ENCODE measurements at places on chromosomes 5 and 9.

- DNase-seq: no peak
Observed at GRCh38 chr5:104659497-104659896, 1096.9 kb upstream of the NUDT12 start.

GRCh38 chr5:176889321-176890280 lies 9.5 kb downstream of the HK3 start:
- no peak for DNase-seq

DNA sequence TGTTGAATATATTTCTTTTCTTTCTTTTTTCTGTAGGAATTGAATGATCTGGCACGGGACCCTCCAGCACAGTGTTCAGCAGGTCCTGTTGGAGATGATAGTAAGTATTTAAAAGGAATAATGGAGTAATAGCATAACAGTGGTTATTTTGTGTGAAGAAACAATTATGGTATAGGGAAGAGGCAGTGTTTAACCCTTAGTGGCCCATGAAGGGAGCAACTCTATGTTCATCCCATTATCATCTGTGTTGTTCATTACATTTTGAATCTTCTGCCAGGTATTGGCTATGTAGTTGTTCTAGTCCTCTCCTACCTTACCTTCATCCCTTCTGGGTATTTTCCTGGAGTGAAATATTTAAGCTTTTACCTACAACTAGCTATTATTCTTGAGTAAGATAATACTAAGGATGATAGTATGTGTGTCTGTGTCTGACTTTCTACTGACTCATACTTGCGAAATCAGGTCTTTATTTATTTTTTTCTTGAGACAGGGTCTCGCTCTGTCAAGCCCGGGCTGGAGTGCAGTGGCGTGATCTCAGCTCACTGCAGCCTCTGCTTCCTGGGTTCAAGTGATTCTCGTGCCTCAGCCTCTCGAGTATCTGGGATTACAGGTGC lies 39.3 kb downstream of the UBE2D2 start:
- DNase-seq: no peak

- DNase-seq: no peak
Observed at GRCh38 chr5:80189201-80189600, 66.6 kb downstream of the SERINC5 start.

DNA sequence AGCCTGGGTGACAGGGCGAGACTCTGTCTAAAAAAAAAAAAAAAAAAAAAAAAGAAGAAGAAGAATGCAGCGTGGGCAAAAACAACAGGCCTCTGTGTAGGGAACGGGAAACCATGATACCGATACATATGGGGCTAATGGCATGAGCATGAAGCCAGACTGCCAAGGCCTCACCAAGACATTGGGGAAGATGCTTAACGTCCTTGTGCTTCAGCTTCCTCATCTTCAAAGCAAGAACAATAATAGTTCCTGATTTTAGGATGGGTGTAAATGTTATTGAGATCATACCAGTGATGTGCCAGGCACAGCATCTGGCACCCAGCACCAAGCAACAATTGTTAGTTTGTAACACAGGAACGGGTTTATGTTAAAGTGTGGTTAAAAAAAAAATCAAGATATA lies 51.4 kb downstream of the NEURL1B start:
- no peak for DNase-seq

DNA sequence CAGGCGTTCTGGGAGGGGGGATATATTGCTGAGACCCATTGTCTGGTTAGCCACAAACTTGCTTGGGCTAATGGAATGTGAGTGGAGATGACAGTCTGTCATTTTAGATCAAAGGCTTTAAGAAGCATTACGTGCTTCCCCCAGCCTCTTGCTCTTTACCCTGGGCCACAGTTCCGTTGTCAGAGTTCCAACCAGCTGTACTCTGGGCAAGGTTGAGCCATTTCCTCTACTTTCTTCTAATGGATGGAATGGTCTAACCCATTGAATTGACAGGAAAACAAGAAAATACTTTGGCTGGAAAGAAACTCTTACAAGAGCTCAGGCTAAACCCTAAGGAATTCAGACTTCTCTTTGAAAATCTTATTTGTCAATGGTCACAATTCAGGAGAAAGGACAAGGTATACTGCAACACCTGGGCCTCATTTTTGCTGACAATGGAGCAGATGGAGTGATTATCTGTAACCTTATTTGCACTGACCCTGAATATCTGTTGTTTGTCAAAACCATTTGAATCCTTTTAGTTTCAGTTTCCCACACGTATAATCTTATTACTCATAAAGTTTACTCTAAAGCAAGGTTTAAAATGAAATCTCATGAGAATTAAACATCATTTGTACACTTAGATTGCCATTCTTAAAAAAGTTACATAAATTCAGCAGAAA lies 231.4 kb downstream of the PDE4D start:
- no peak for DNase-seq

GRCh38 chr9:134945509-134946275 lies 28.0 kb upstream of the FCN1 start:
- no peak for DNase-seq

GRCh38 chr5:131996210-131997025 lies 15.0 kb downstream of the ACSL6 start:
- no peak for DNase-seq

DNA sequence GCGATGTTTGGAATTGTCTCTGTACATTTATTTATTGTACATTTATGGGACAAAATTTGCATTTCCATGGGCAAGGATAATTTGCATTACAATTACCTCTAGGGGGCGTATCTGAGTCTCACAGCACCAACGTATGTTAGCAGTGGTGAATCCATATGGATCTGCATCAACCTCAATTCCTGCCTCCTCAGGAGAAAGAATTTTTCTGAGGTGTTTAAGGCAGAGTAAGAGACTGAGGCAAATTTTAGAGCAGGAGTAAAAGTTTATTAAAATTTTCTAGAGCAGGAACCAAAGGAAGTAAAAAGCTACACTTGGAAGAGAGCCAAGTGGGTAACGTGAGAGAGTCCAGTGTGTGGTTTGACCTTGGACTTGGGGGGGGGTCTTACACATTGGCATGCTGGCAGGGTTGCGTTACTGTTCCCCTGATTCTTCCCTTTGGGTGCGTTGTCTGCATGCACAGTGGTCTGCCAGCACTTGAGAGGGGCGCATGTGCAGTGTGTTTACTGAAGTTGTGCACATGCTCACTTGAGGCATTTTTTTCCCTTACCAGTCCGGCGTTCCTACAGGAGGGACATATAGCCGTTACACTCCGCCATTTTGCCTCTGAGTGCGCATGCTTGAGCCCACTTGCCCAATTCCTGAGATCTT lies 21.0 kb upstream of the RAB14 start:
- no peak for DNase-seq

DNA sequence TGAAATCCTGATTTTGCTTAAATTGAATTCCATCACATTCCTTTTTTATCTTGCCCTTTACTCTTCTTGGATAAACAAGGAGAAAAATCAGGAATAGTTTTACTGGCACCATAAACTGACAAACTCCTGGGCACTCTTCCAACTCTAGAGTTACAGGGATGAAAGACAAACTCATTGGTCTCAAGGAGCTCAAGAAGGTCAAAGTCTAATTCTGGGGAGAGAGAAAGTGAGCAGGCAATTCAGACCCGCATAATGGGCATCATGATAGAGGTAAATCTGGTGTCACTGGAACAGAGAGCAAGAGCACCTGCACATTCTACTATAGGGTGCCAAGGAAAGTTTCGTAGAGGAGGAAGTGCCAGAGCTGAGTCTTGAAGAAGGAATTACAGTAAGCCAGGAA lies 64.8 kb downstream of the GRIN3A start:
- no peak for DNase-seq

GRCh38 chr5:159660401-159660800 lies 255.9 kb upstream of the ADRA1B start:
- no peak for DNase-seq

- DNase-seq: no peak
Observed at GRCh38 chr5:73958037-73958436, 332.0 kb downstream of the ARHGEF28 start.

GRCh38 chr5:168244838-168245559 lies 46.4 kb upstream of the WWC1 start:
- DNase-seq: no peak

GRCh38 chr5:39118638-39119037 lies 44.4 kb upstream of the RICTOR start:
- no peak for DNase-seq

DNA sequence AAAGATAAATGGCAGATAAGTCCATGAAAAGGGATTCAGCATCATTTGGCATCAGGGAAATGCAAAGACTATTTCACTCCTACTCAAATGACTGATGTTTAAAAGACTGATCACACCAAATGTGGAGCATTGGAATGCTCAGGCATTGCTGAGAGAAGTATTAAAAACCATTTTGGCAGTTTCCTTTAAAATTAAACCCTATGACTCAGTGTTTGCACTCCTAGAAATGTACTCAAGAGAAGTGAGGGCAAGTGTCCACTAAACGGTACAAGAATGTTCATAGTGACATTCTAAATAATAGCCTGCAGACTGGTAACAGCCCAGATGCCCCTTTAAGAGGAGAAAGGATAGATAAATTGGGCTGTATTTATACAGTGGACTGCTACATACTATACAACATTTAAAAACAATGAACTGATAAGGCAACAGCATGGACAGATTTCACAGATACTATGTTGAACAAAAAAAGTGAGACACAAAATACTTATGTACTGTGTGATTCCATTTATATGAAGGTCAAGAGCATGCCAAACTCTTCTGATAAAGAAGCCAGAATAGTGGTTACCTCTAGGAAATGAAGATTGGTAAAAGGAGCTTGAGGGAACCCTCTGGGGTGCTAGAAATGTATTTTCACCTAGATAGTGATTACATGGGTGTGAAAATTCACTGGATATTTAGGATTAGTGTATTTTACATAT lies 24.6 kb downstream of the APC start:
- DNase-seq: no peak

GRCh38 chr5:9888501-9888901 lies 258.4 kb upstream of the TAS2R1 start:
- DNase-seq: no peak

- DNase-seq: no peak
Observed at GRCh38 chr5:68533051-68533450, 317.5 kb downstream of the PIK3R1 start.

- DNase-seq: no peak
Observed at GRCh38 chr5:122701640-122702523, 73.0 kb upstream of the SNX2 start.

DNA sequence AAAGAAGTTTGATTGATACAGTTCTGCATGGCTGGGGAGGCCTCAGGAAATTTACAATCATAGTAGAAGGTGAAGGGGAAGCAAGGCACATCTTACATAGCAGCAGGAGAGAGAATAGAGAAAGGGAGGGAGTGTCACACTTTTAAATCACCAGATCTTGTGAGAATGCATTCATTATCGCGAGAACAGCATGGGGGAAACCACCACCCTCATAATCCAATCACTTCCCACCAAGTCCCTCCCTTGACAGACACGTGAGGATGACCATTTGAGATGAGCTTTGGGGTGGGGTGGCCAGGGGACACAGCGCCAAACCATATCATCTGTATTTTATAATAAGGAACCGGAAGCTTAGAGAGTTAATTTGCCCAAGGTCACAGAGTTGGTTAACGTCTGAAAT lies 13.7 kb upstream of the FOCAD start:
- no peak for DNase-seq

- peak; percentile 30 for DNase-seq
Observed at GRCh38 chr9:110099236-110100095, 108.5 kb downstream of the C9orf152 start.

- no peak for DNase-seq
Observed at GRCh38 chr5:140328036-140328764, 18.2 kb downstream of the HBEGF start.

All from left cardiac atrium (tissue), 4 donors.